ENCODE measurements at places on chromosomes 6 and 20. TPM values are rescaled to one million over a fixed set of nuclear protein-coding genes. Genes with fewer than 3 reads are reported as not detected.

The STMND1 gene
- not detected for total RNA-seq

The NR2E1 gene
- total RNA-seq, result not detected

The BPIFB1 gene
- total RNA-seq, result not detected

The WFDC5 gene
- total RNA-seq, result not detected

The ARFGEF3 gene
- 0.61 TPM for total RNA-seq

Data from A673 (cell line).